HCT116 (cell line): ENCODE measurements at places on chromosomes 12 and 14.

- no peak for DNase-seq
Measured at GRCh38 chr14:91075553-91075952, 15.1 kb upstream of the RPS6KA5 start.

DNA sequence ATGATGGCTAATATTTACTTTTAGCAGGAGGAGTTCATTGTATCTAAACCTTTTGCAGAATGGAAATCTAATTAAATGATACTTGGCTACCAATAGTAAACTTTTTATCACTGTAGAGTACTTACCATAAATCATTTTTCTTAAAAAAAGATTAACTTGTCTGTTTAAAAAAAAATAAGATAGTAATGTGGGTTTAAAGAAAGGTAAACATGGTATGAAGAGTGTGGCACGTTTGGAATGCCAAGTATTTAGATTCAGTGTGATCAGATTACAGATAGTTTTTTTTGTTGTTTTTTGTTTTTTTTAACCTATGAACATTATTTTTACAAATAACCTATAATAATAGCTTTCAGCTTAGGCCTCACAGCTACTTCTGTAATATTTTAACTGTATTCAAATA lies 25.8 kb downstream of the KTN1 start:
- DNase-seq = no peak

GRCh38 chr12:43806737-43807072 lies 588 bp upstream of the TWF1 start:
- no peak for DNase-seq

- no peak for DNase-seq
Measured at GRCh38 chr12:69348162-69348938, at the start of gene LYZ. LYZ (plus strand) TSS chr12:69348381; CDS start chr12:69348409, 28 bp downstream.

- DNase-seq = peak; percentile 45
Measured at GRCh38 chr12:4763549-4763948, 43.3 kb downstream of the GALNT8 start.
